ENCODE measurements at places on chromosomes 7 and 10.

- no peak for DNase-seq
These were observed 14.3 kb downstream of the EIF4EBP2 start for GRCh38 chr10:70418229-70418628.

DNA sequence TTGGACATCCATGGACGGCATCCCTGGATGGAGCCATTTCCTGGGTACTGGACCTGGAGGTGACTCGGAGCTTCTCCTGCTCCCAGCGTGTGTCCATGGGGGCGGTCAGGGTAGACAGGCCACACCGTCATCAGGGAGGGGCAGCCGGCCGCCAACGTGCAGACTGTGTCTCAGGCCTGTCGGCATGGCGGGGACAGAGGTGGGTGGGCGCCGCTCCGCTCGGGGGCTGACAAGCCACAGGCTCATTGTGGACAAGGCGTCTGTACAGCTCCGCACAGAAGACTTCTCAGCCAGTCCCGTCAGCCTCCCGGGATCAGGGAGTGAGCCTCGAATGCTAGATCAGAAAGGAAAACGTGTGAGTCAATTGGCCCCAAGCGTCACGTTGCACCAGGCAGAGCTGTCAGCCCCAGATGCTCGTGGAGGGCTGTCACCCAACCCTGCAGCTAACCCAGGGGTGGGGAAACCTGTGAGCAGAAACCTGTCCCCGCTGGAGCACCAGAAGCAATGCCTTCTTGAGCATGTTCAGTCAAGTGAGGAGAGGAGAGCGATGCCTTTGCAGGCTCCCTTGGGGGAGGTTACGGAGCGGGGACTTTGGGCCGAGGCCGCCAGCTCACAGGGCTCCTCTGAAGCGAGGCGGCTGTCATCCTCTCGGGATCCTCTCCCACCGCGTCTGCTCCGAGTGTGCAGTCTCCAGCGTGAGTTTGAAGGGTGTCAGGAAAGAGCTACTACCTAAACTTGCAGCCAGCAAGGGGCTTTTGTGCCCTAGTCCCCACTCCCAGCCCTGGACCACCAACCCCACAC, 16.0 kb upstream of the DPYSL4 start:
- no peak for DNase-seq

GRCh38 chr10:49227406-49227805, 39.2 kb upstream of the TMEM273 start:
- no peak for DNase-seq

DNA sequence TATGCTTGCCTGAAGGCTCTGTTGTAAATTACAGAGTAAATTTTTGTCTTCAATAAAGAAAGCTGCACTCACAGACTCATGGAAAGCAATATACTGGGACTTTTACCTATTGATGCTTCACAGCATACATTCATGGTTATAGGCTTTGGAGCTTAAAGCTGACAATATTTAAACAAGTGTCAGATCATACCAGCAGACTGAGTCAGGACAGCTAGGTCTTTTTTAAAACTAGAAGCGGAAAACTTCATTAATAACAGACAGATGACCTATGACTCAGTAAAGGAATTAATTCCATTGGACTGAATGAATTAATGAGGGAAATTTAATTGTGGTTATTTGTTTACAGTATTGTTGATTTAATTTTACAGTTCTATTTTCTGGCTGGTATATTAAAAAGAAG, 165.8 kb upstream of the DGKB start:
- no peak for DNase-seq

DNA sequence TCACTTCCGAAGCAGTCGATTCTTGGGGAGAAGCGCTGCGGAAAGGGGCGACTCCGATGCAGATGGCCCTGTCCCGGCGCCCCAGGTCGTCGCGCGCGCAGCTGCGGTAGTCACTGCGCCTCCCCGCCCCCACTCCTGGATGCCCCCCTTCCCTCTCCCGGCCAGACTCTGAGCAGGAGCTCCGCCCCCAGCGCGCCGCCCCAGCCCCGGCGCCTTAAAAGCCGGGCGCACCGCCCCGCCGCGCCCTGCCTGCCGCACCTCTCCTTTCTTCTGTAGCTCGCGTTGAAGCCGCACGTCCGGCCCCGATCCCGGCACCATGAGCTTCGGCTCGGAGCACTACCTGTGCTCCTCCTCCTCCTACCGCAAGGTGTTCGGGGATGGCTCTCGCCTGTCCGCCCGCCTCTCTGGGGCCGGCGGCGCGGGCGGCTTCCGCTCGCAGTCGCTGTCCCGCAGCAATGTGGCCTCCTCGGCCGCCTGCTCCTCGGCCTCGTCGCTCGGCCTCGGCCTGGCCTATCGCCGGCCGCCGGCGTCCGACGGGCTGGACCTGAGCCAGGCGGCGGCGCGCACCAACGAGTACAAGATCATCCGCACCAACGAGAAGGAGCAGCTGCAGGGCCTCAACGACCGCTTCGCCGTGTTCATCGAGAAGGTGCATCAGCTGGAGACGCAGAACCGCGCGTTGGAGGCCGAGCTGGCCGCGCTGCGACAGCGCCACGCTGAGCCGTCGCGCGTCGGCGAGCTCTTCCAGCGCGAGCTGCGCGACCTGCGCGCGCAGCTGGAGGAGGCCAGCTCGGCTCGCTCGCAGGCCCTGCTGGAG, at the start of gene INA:
TSS of gene INA (plus strand) at position 243 of the 817 bp plus-strand sequence. CDS start at position 317, 74 bp downstream.
- DNase-seq = no peak

GRCh38 chr7:99419323-99420021, 10.7 kb downstream of the BUD31 start:
- no peak for DNase-seq

DNA sequence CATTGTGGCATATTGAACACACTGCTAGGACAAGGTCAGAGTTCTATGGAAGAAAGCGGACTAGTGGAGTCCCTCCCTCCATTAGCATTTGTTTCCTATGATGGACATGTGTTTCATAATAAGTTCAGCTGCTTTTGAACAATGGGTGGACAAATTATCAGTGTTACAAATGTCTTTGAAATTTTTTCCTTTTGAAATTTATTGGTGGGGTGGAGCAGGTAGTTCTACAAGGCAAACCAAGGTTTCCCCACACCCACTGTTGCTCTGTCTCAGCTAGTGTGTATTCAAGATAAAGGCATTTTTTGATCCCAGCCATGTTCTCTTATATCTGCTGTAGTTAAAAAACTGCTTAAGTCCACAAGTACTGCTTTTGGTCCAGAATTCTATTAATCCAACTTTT, 79.9 kb downstream of the MALSU1 start:
- no peak for DNase-seq

DNA sequence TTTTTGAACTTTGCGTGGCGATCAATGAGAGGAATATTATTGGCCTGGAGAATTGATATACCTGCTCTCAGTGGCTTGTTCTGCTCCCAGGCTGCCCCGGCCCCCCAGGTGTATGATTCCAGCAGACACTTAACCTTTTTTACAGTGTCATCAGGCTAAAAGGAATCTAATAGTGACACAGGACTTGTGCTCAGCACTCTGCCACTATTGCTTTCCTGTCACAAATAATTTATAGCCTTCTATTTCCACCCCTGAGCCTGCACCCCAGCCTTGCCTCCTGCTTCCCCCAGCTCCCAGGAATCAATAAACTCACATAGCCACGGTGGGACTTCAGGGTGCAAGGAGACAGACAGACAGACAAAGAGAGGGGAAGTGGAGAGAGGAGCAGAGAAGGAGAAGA, 28.3 kb downstream of the PAX2 start:
- DNase-seq = no peak

GRCh38 chr7:43653891-43654504, 71.1 kb downstream of the STK17A start:
- no peak for DNase-seq

- DNase-seq = peak; percentile 47
These were observed 187.8 kb downstream of the FAM107B start for GRCh38 chr10:14586901-14587300.

- DNase-seq = no peak
These were observed 55.3 kb upstream of the ADO start for GRCh38 chr10:62749093-62749683.

DNA sequence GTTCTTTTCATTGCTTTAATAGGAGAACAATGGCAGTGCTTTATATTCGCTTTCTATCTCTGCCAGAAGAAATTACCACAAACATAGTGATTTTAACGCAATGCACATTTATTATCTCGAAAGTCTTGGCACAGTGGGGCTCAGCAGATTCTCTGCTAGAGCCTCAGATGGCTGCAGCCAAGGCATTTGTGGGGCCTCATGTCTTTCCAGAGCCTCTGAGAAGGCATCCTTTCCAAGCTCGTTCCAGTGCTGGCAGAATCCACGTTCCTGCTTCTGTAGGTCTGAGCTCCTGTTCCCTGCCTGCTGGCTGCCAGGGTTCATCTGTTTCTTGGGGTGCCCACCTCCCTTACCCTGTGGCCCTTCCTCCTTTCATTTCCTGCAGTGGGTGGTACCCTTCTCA, 60.2 kb downstream of the LRRC18 start:
- no peak for DNase-seq

- DNase-seq = no peak
These were observed 315.4 kb downstream of the PARD3 start for GRCh38 chr10:34499612-34500279.

DNA sequence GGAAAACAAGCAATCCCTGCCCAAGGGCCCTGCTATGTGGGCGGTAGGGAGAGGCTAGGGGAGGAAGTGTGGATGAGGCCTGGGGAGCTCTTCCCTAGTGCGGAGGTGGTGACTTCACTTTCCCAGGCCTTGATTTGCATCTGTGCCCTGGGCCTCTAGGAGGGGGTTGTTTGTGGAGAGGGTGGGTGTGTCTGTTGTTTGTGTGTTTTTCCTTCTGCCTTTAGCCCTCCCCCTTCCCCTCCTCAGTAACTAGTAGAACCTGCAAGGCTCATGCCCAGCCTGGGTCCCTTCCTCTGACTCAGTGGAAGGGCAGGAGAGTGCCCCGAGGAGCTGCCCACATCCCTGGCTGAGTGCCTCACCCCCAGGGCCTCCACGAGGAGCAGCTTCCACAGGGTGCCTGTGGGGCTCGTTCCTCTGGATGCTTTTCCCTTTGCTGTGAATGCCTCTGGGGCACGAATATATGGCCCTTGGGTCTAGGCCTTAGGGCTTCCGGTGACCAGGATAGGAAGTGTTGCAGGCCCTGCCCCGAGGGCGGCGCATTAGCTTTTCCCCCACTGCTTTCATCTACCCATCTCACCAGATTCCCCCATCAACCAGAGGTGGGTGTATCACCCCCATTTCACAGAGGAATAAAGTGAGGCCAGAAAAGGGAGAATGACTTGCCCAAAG, 89.4 kb upstream of the DUSP5 start:
- DNase-seq = no peak

DNA sequence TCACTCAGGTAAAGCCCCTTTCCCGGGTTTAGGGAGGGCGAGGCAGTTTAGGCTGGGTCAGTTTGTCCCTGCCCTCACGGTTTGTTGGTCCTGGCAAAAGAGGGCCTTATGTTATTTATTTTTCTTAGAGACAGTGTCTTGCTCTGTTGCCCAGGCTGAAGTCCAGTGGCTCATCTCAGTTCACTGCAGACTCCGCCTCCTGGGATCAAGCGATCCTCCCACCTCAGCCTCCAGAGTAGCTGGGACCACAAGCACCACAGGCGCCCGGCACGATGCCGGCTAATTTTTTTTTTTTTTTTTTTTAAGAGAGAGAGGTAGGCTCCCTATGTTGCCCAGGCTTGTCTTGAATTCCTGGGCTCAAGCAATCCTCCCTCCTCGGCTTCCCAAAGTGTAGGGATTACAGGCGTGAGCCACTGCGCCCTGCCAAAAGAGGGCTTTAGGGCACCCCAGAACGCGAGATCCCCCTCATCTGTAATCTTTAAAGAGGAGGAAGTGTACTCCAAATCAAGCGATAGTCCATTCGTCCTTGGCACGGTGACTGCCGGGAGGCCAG, 626 bp upstream of the BMS1 start:
- no peak for DNase-seq

DNA sequence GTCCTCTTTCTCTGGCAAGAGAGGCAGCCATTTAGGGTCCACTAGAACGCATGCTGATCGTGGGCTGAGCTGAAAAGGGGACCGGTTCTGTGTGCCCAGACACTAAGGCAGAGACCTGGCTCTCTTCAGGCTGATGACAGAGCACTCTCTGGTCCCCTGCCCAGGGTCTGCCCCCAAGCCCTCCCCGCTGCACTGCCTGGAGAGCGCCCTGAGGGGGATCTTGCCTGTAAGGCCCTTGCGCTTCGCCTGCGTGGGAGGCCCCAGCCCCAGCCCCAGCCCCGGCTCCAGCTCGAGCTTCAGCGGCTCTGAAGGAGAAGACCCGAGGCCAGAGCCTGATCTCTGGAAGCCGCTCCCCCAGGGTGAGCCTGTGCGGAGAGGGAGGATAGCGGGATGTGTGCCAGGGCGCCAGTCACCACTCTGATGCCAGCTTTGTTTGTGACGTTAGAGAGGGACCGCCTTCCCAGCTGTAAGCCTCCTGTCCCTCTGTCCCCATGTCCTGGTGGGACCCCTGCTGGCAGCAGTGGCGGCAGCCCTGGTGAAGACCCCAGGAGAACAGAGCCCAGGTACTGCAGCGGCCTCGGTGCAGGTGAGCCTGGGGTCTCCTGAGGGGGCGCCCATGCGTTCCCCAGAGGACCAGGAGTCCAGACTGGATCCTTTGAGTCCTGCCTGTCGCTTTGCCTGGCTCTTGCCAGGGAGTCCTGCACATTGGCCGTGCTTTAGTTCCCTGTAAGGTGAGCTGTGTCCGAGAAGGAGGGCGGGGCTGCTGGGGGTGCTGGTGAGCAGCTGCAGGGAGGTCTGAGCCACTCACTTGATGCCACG, 43.2 kb downstream of the ZNF467 start:
- no peak for DNase-seq

GRCh38 chr7:139845443-139845805, 16.4 kb downstream of the TBXAS1 start:
- DNase-seq = no peak

GRCh38 chr7:75924889-75925288, 9.9 kb downstream of the POR start:
- no peak for DNase-seq

GRCh38 chr10:100907773-100908363, 4.9 kb upstream of the SLF2 start:
- DNase-seq = no peak

- DNase-seq = no peak
These were observed 182.9 kb upstream of the TCF7L2 start for GRCh38 chr10:112767156-112767555.

DNA sequence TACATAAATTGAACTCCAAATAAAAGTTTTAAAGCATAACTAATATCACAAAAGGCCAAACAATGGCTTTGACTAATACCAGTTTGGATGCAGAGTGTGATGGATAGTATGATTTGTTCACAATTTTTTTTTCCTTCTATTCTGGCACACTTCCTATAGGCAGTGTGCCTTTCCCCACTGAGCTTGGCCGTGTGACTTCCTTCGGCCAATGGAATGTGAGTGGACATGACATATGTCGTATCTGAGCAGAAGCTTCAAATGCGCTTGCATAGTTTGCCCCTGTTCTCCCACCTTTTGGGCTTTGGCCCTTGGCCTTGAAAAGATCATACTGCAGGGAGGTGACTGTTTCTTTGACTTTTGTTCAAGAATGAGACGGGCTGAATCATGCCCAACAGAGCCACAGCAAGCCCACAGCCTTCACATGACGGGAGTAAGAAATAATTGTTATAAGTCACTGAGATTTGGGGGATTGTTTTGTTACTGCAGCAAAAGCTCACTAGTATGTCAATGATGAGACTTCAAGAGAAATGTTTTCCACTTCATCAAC, 279.9 kb upstream of the NEBL start:
- DNase-seq = no peak

Measured in activated T-helper 1 cell treated with Interleukin-2 at 50 U/mL for 16 hours (primary cell).